Right atrium auricular region (tissue), 2 donors: ENCODE measurements at places on chromosomes 13 and 19. TPM values are rescaled to one million over a fixed set of nuclear protein-coding genes. Genes with fewer than 3 reads are reported as not detected.

GRCh38 chr19:2423915-2424685 lies 3.3 kb downstream of the TIMM13 start:
- DNase-seq, result no peak

Gene SBSN
- total RNA-seq, result not detected

- no peak for DNase-seq
These were observed 453.9 kb downstream of the COG6 start for GRCh38 chr13:40109351-40109844.

DNA sequence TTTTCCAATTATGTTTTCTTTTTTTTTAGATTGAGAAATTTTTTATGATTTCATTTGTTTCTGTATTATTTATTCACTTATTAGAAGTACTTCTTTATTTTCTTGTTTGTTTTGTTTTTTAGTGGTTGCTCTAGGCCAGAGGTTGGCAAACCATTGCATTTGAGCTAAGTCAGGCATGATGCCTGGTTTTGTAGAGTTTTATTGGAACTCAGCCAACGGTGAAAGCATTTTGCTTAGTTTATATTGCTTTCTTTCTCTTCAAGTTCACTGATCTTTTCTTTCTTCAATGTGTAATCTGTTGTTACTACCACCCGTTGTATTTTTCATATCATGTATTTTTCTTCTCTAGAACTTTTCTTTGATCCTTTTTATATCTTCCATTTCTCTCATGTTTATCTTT lies 19.7 kb downstream of the ZNF567 start:
- DNase-seq, result no peak

DNA sequence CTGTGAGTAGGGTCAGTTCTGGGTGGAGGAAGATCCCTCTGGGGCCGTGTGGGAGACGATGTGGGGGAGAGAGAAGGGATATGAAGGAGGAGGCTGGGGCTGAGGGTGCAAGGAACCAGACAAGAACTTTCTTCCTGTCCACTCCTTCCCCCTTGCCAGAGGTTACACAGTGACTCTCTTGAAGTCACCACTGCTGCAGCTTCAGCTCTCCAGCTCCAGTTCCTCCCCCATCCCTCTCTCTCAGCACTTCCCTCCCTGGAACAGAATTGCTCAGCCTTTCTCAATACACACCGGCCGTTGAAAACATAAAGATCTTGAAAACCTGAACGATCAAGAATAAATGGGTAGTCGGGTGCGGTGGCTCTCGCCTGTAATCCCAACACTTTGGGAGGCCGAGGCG lies 5.1 kb downstream of the ZSWIM9 start:
- no peak for DNase-seq

Gene TUBB4A
- 2.3 TPM for total RNA-seq

DNA sequence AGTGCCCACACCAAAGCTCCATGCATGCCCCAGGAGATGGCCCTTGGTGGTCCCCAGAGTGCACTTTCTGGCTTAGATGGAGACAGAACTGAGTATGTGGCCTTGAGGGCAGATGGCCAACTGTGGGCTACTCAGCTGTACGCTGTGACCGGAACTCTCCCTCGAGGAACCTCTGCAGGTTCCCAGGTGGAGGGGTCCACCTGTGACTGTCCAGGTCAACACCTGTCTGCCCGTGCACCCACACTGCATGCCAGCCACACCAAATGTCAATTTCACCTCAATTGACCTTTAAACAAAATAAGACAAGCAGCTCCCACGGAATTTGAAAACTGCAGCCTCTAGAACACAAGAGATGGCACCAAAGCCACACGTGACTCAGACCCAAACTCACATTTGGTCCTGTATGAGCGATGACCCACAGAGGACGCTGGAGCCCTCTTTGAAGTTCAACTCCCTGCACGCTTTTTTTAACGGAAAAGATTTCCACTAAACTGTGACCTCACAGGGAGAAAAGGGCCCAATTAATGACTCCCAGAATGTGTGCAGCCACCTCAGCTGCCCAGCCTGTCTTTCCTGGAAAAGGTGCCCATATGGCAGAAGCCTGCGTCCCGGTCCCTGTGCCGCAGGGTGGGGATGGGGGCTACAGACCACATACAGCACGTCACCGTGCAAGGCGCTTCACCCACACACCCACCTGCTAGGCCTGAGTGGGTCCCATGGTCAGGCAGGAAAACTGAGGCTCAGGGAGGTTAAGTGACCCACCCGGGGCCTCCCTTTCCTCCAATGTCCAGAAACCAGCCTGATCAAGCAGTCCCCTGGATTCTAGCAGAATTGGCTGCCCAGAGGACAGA lies 47.7 kb downstream of the KLF2 start:
- DNase-seq, result no peak

- no peak for DNase-seq
These were observed 19.7 kb downstream of the SUGP1 start for GRCh38 chr19:19300613-19301012.

Gene CGB5
- not detected for total RNA-seq

GRCh38 chr13:22499919-22500318 lies 680.9 kb upstream of the SGCG start:
- no peak for DNase-seq

DNA sequence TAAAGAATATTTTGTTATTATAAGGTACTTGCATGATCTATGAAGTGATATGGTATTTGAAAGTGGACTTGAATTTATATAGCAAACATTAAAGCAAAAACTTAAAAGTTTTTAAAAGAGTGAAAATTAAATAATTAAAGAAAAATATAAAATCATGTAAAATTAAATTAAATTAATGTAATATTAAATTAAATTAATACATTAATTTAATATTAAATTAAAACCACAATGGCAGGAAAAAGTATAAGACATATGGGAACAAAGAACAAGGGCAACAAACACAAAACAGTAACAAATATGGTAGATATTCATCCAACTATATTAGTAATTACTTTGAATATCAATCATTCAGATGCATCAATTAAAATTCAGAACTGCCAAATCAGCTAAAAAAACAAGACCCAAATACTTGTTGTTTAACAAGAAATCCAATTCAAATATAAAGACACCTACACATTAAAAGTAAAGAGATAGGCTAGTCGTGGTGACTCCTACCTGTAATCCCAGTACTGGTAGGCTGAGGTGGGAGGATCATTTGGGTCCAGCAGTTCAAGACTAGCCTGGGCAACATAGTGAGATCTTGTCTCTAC lies 992.2 kb upstream of the MIR17HG start:
- no peak for DNase-seq

- DNase-seq, result no peak
These were observed 2749.5 kb downstream of the PCDH9 start for GRCh38 chr13:64480672-64481071.

Gene PEX11G
- total RNA-seq, result 1.1 TPM

DNA sequence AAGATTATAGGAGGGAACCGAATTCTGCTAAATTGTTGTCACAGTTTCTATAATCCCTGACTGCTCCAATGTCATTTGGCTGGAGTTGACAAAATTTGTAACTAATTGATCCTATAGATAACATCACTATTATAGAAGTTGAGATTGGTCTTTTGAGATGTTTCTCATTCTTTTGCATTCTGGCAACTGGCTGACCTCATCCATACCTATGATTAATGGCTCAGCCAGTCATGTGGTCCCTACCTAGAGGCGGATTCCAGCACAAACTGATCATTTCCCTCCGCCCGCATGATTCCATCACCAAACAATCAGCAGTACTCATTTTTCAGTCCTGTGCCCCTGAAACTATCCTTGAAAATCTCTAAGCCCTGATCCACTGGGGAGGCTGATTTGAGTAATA lies 4.2 kb downstream of the PSG2 start:
- DNase-seq, result no peak

DNA sequence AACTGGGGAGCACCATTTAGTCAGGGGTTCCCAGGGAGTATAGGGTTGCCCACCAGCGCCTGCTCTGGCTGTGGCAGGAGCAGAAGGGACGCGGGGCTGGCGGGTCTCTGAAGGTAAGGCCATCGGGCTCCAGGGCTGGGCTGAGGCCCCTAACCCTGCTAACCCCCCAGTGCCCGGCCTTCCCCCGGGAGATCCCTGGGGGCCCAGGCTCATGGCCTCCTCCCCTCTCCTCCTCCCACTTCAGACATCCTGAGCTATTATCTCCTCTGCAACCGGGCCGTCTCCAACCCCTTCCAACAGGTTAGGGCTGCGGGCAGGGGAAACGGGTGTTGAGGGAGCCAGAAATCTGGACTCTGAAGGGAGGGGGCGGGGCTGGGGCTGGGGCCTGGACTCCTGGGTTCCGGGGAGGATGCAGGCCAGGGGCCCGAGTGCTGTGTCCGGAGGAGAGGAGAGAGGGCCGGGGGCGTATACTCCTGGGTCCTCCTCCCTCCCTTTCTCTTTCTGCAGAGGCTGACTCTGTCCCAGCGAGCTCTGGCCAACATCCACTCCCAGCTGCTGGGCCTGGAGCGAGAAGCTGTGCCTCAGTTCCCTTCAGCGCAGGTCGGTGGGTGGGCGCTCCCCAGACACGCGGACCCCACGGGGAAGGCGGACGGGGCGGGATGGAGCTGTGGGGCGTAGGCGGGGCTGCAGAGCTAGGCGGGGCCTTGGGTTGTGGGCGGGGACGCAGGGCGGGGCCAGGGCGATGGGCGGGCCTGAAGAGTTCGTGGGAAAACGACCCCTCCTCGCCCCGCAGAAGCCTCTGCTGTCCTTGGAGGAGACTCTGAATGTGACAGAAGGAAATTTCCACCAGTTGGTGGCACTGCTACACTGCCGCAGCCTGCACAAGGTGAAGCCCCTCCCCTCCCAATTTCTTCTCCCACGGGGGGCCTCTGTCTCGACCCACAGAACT lies 15.3 kb downstream of the TTYH1 start:
- DNase-seq, result no peak

GRCh38 chr19:4061683-4062418 lies 4.8 kb downstream of the ZBTB7A start:
- no peak for DNase-seq
